ENCODE measurements at places on chromosomes 1 and 21.

GRCh38 chr1:221366495-221367110 is 375.3 kb downstream of the DUSP10 start:
- no peak for DNase-seq

DNA sequence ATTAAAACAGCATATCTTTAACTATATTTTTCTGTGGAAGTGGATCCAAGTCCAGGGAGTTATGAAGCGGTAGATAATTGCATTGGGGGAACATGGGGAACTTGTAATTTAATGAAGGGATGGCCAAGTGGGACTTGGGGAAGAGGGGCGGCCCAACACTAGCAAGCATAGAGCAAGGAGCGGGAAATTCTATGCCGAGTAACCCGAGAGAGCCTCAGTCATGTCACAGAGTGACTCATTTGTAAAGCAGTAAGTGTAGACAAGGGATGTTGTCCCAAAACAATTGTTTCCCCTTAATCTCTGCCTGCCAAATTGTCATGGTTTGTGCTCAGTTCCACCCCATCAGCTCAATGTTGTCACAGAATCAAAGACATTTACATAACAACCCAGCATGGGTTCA is 620.1 kb downstream of the AJAP1 start:
- no peak for DNase-seq

GRCh38 chr1:84163123-84163931 is 19.3 kb downstream of the PRKACB start:
- DNase-seq = no peak

GRCh38 chr21:46334351-46335140 is 10.6 kb downstream of the PCNT start:
- DNase-seq = no peak

All from T-helper 22 cell (primary cell).